ENCODE measurements at places on chromosomes 12 and 14.

DNA sequence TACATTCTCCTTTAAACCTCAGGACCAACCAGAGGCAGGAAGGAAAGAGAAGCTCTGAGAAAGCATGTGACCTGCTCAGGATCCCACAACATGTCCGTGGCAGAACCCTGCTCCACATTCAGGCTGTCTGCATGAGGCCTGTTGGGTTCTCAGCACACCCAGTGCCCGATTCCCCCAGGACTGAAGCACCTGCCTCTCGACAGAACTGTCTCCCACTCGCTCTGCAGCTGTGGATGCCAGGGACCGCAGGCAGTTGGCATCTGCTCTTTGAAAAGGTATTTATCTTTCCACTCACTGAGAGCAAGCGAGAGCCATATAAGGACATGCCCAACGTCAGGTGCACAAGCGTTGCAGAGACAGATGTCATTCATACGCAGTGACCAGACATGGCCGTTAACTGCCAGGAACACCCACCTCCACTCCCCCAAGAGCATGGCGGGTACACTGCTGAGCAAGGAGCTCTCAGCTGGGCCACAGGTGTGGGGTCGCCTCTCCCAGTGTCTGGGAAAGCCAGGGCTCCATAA is 18.9 kb downstream of the PITPNM2 start:
- DNase-seq: no peak

DNA sequence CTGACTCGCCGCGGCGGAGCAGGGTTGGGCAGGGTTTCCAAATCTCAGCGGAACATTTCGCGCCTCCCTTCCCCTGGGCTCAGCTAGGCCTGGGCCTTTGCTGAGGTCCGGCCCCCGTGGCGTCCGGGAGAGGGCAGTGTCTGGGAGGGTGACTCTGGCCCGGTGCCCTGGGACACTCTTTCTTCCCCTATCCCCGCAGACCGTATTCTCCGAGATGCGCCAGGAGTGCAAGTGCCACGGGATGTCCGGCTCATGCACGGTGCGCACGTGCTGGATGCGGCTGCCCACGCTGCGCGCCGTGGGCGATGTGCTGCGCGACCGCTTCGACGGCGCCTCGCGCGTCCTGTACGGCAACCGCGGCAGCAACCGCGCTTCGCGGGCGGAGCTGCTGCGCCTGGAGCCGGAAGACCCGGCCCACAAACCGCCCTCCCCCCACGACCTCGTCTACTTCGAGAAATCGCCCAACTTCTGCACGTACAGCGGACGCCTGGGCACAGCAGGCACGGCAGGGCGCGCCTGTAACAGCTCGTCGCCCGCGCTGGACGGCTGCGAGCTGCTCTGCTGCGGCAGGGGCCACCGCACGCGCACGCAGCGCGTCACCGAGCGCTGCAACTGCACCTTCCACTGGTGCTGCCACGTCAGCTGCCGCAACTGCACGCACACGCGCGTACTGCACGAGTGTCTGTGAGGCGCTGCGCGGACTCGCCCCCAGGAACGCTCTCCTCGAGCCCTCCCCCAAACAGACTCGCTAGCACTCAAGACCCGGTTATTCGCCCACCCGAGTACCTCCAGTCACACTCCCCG is 3.0 kb downstream of the WNT1 start:
- no peak for DNase-seq

DNA sequence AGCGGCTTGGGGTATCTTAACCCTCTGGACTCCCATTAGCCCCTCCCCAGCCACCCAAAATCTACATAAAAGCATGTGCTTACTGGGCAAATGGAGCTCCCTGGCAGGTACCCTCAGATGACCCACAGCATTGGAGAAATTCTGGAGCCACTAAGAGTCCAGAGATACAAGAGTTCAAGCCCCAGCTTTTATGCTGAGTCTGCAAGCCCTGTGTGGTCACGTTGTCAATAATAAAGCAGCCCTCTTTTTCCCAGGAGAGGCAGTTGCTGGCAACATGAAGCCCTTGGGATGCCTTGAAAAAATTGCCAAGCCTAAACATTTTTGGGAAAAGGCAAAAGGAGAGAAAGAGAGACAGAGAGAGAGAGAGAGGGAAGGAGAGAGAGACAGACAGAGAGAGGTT is 83.4 kb downstream of the RBM19 start:
- no peak for DNase-seq

DNA sequence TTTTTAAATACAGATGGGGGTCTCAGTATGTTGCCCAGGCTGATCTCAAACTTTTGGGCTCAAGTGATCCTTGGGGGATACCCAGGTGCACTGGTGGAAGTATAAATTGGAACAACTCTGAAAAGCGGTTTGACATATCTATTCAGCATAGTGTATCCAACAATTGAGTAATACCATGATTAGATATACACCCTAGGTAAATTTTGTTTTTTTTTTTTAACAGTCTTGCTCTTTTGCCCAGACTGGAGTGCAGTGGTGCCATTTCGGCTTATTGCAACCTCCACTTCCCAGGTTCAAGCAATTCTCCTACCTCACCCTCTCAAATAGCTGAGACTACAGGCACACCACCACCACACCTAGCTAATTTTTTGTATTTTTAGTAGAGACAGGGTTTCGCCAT is 31.6 kb upstream of the SLC25A3 start:
- no peak for DNase-seq

- peak; percentile 62 for DNase-seq
Observed at GRCh38 chr12:121797937-121798786, 4.7 kb upstream of the RHOF start.

- no peak for DNase-seq
Observed at GRCh38 chr12:108097160-108097911, 31.8 kb upstream of the WSCD2 start.

DNA sequence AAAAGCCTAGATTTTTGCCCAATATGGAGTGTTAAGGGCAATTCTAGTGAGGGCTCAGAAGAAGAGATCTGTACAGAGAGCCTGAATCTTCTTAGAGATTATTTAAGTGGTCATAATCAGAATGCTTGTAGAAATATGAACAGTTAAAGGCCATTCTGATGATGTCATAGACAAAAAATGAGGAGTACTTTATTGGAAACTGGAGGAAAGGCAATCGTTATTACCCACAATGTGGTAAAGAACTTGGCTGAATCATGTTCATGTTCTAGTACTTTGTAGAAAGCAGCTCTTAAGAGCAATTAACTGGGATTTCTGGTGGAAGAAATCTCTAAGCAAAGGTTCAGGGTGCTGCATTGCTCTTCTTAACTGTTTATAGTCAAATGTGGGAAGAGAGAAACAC is 36.4 kb upstream of the SYT10 start:
- no peak for DNase-seq

Data from amygdala (tissue), 56 donors.